ENCODE measurements at places on chromosomes 12 and 14.

DNA sequence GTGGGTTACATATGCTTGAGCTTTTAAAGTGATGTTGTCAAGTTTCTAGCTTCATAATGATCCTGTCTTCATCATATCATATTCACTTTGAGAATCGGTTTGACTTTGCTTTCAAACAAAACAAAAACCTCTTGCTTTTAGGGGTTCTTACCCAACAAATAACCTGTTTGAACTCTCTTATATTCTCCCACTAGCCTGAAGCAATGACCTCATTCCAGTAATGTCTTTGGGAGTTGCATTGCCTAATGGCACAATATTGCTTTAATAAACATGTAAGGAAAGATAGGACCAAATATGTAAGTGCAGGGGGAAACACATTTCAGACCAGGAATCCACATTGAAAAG lies 27.7 kb downstream of the WBP11 start:
- no peak for DNase-seq

- DNase-seq, result no peak
Measured at GRCh38 chr14:39145266-39145966, 24.7 kb downstream of the TRAPPC6B start.

GRCh38 chr12:26453246-26453645 lies 257.9 kb downstream of the SSPN start:
- no peak for DNase-seq

- no peak for DNase-seq
Measured at GRCh38 chr12:69341328-69341727, 6.9 kb upstream of the LYZ start.

DNA sequence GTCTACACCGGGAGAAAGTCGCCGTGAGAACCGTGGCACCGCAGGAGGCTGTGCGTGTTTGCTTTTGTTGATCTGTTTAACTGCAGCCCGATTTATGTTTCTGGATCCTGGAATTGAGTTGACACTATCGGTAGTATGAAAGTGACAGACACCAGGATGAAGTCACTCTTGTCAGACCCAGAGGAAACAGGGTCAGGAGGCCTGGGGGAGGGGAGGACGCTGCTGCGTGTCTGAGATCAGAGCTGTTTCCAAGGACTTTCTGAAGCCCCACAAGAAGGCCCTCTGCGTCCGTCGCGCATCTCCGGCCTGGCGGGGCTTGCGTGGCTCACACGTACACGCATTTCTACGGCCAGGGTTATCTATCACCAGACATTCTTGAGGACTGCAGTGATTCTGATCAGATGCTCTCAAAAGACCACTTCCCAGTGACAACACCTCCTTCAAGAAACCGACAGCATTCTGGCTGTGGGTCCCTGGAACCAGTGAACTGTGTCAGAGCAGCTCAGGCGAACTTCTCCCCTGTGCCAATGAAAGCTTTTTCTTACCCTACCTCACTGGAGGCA lies 263.4 kb downstream of the ADGRD1 start:
- DNase-seq, result no peak

DNA sequence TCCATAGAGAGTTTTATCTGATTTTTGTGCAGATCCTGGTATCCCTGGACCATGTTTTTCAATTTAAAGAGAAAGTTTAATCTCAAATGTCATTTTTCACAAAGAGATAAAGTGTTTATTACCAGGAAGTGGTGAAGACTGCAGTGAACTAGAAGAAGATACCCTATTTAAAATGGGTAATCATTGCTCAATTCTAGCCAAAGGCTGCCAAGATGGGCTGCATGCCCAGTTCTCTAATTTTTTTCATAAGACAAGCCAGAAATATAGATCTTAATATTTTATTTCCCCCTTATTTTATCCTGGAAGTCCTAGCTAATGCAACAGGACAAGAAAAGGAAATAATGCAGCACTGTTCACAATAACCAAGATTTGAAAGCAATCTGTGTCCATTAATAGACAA lies 343.5 kb downstream of the PCNX1 start:
- no peak for DNase-seq

DNA sequence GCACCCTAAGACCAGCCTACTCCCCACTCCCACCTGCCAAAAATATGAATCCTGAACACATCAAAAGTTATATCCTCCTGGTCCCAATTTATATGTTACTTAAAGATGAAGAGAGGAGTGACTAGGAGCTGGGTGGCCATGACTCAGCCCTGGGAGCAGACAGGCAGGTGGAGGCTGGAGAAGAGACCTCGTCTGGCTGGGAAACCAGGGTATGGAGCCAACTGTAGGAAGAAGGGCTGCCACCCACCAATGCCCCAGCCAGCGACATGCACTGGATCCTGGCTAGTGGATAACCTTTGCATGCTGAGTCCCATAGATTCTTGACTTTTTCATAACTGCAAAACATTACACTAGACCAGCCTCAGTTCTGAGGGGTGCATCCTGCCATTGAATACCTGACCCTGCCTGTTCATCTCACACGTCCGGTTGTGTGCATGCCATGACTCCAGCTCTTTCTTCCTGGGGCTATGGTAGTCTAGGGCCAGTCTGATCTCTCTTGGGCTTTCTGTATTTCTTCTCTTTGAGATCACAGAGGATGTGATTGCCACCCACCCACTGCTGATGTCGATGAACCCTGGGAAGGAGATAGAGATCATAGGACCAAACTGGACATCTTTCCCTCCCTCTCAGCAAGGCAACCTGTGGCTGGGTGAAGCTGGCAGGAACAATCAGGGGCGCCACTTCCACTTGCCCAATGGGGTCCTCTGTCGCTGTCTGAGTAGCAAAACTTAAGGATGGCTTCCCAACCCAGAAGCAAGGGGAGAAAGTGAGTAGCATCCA lies 69.6 kb upstream of the DDX11 start:
- no peak for DNase-seq

GRCh38 chr14:22668417-22668816 lies 24.3 kb upstream of the OR6J1 start:
- no peak for DNase-seq

DNA sequence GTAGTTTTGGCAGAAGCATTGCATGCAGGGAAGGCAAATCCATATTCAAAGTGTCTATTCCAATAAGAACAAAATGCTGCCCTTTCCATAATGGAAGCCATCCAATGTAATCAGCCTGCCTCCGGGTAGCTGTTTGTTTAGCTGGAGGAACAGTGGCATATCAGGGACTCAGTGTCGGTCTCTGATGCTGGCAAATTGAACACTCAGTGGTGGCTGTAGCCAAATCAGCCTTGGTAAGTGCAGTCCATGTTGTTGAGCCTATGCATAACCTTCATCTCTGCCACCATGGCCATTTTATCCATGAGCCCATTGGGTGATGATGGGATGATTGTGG lies 147.8 kb upstream of the MAX start:
- no peak for DNase-seq
